SHP77 treated with DMSO at 0.1 percent for 48 hours (cell line): ENCODE measurements at places on chromosomes 12 and 14.

DNA sequence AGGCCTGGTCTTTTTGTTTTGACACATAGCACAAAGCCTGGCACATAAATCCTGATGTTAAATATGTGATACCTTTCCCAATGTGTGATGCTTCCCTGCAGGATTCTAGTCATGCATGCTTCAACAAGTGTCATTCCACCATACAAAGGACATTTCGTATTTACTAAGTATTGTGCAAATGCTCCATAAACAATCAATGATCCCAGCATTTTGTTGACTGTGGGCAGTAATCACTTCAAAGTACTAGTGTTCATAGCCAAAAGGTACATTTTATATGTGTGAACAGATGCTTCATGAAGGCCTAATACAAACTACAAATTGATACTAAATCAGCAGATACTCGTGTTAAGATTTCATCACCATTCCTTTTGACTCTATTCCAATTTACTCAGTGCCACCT lies 4.4 kb downstream of the CCNB1IP1 start:
- DNase-seq, result no peak

DNA sequence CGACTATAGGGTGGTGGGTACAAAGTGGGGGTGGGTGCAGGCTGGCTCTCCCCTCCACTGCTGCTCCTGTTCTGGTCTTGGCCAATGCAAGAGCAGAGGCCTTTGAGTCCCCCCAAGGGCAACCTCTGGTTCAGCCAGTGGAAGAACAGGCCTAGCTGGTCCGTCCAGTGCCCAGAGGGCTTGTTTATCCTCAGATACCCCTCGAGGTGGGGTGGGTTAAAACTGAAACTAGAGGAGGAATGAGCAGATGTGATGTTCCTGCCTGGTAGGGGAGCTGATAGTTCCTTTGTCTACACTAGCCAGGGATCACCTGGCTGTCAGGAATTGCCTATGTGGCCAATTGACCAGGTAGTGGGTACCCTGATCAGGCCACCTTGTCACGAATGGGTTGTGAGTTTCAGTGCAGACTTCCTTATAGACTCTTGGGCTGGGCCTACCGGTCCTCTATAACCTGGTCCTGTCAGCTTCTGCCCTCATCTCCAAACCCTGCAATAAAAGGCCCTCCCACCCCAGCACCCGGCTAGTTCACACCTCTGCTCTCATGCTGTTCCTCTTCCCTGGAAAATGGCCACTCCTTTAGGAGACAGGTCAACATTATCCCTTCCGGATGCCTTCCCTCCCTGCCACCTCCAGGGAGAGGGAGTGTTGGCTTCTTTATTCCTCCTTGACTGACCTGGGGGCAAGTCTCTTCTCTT lies 10.7 kb upstream of the HSP90AA1 start:
- no peak for DNase-seq

- no peak for DNase-seq
Measured at GRCh38 chr14:68359837-68360552, 432.9 kb downstream of the ZFP36L1 start.

DNA sequence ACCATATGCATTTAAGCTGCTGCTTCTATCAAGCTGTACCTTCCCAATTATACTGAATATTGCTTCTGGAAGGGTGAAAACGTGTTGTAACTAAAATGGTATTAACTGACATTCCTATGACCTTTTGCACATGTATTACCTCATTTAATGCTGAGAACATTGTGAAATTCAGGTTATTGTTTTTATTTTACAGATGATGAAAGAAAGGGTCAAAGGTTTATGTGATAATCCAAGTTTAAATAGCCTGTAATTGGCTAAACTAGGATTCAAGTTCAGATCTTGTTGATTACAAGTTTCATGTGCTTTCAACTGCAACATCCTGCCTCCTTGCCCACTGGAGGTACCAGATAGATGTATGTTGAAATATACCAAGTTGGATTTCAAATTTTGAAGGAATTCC lies 433.3 kb upstream of the PRICKLE1 start:
- DNase-seq, result no peak

DNA sequence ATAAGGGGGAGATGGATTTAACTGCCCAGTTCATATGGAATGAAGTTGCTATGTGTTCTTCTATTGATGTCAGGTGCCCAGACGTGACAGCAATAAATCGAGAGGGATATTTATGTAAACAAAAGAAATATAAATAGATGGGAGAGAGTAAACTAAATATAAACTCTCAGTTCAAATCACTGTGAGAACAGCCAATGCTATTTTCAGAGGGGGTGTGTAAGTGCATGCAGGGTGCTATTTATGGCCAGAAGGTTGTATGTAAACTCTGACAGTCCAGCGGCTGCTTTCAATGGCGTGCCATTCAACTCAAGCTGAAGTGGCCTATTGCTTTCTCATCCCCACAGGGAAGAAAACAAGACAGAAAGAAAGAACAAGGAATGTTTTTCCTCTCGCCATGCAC lies 127.2 kb downstream of the KCNA5 start:
- DNase-seq, result no peak

DNA sequence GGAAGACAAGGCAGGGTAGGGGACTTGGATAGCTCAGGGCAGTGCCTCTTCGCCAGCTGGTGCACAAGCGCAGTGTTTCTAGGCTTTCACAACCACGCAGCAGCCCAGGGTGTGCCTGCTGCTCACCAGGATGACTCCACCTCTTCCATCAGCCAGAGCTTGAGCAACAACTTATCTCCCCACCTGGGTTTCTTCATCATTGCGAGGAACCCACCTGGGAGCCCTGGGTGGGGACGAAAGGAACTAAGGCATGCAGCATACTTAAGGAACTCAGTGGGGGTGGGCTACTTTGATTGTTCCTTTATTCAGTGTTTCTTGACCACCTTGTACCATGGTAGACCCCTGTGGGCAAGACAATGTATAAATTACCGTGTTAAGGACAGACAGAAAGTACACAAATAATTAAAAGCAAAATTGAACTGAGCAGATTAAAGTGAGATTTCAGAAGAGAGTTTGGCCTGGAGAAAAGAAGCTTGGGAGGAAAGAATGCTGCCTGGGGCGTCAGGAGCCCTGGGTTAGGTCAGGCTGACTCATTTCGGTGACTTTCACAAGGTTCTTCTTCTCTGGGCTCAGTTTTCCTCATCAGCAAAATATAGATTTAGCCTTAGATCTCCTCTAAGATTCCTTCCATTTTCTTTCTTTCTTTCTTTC lies 22.9 kb downstream of the KRT18 start:
- no peak for DNase-seq

GRCh38 chr12:8081251-8081920 lies 688 bp upstream of the NECAP1 start:
- DNase-seq, result no peak

DNA sequence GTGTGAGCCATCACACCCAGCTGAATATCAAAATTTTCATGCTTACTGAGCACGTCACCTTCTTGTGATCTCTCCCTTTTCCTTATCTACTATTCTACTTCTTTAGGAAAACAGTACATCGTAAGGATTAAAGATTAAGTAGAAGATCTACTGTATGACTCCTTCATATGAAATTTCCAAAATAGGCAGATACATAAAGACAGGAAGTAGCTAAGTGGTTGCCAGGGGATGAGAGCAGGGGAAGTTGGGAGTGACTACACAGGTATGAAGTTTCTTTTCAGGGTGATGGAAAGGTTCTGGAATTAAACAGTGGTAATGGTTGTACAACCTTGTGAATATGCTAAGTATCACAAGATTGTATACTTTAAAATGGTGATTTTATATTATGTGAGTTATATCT lies 36.5 kb upstream of the CERS5 start:
- no peak for DNase-seq

DNA sequence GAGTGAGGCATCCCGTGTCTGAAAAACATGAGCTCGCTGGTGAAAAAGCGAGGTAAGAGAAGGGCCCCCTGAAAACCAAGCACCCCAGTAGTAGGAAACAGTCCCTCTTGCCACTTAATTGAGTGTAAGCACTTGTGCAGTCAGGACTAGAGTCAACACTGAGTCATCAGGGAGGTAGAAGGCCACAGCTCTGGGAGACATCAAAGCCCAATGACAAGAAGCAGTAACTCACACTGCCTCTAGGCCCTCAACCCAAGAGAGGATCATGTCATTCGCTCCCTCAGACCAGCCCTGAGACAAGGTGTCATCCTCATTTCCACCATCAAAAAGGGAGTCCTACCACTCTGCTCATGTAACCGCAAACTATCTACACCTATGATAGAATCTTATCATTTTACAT lies 17.8 kb downstream of the POMT2 start:
- DNase-seq, result no peak

- no peak for DNase-seq
Measured at GRCh38 chr14:67396381-67396970, 15.5 kb downstream of the PLEK2 start.

DNA sequence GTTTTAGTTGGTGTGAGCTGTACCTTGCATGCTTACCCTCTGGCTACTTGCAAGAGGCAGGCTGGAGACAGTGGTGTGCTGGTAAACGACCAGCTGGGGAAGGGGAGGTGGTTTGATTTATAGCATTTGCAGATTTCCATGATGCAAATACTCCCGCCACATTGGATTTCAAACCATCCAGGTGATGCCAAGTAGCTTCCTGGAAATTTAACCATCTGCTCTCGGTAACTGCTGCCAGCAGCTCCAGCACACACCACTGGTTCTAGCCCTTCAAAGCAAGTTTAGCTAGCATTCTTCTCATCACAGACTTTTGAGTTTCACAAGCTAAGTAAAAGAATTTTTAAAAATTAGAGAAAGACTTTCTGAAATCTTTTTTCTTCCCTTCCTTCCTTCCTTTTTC lies 104.5 kb upstream of the AMIGO2 start:
- peak; percentile 89 for DNase-seq

GRCh38 chr12:72274931-72275330 lies 2.8 kb downstream of the TRHDE start:
- no peak for DNase-seq

DNA sequence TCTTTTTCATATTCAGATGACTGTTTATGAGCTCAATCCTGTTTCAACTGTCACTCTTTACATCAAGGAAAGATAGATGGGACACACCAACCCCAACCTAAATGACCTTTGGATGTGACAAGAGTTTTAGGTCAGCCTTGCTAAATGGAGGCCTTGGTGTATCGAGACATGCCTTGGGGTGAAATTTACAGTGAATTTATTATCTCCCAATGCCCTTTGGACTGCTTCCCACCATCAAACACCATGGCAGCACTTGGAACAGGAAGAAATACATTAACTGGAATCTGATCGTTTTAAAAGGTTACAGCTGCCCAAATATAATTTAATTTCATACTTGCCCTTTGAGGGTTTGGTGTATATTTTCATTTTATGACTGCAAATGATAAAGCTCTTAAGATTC lies 327.6 kb downstream of the SOX5 start:
- DNase-seq, result peak; percentile 44
